ENCODE measurements at places on chromosomes 2 and 18. TPM values are rescaled to one million over a fixed set of nuclear protein-coding genes. Genes with fewer than 3 reads are reported as not detected.

The COL6A3 gene
- not detected for polyA plus RNA-seq

DNA sequence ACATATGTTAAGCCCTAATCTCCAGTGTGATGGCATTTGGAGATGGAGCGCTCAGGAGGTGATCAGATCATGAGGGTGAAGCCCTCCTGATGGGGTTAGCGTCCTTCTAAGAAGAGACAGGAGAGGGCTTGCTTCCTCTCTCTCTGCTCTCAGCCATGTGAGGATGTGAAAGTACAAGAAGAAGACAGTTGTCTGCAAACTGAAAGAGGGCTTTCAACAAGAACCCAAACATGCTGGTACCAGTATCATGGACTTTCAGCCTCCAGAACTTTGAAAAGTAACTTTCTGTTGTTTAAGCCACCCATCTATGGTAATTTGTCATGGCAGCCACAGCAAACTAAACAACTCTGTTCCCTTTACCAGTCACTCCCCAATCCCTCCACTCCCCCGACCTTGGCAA, 47.4 kb downstream of the CACNB4 start:
- H3K36me3 ChIP-seq, result no peaks in the 10 kb centered on the region
- H3K27ac ChIP-seq, result no peak overlapping the region
- no peak for DNase-seq
- no peak overlapping the region for H3K4me3 ChIP-seq
- H3K4me1 ChIP-seq, result no peaks in the 10 kb centered on the region

DNA sequence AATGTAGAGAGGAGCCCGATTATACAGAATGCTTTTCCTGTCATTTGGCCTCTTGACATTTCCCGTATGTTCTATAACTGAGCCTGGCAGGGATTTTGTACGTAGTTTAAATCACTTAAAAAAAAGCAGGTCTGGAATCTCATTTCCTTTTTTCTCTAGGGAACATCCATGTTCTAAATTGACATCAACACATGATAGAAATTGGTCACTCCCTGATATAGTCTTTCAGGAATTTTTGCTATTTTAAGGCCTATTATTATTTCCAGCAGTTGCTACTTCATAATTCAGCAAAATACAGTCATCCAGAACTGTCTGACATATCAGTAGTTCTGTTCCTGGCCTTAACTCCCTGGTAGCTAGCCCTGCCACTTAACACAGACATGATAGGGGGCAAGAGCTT, 565.7 kb upstream of the ZEB2 start:
- no peaks in the 10 kb centered on the region for H3K36me3 ChIP-seq
- H3K27me3 ChIP-seq, result no peaks in the 10 kb centered on the region
- no peak overlapping the region for H3K27ac ChIP-seq
- DNase-seq, result no peak

- H3K4me3 ChIP-seq, result no peak overlapping the region
- no peaks in the 10 kb centered on the region for H3K4me1 ChIP-seq
- no peak for DNase-seq
- H3K27me3 ChIP-seq, result no peaks in the 10 kb centered on the region
Measured at GRCh38 chr2:70686577-70687460, 81.2 kb downstream of the ADD2 start.

GRCh38 chr2:147473075-147473474, 371.8 kb upstream of the ACVR2A start:
- H3K36me3 ChIP-seq, result no peaks in the 10 kb centered on the region
- no peaks in the 10 kb centered on the region for H3K4me1 ChIP-seq
- no peak for DNase-seq
- H3K27me3 ChIP-seq, result no peaks in the 10 kb centered on the region
- no peak overlapping the region for H3K4me3 ChIP-seq

DNA sequence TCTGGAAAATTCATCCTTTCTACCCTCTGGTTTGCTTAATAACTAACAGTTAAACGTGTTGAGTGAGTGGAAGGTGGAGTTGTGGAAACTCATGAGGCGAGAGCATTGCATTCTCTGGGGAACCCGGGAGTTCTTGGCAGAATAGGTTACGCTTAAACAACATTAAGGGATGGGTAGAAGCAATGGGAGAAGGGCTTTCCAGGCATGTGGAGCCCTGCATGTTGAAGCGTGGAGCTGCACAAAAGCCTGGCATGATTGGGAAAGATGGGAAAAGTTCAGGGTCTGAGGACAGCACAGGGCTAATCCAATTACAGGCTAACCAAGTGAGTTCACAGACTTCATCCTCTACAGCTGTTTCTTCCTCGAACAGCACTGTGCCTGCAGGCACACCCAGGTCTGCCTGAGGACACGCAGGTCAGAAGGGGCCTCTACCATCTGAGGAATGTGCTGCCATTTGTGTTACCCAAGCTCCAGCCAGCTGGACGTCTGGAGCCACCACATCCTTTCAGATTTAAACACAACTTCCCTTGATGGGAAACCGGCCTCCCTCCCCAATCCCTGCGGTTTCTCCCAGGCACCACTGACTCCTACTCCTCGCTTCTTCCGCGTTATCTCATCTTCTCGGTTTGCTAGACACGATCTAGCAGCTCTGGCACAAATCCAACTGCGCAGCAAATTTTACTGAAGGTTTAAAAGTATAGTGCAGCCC, 164.2 kb downstream of the ANTXR1 start:
- no peak for DNase-seq
- peaks cover 10% of the 10 kb centered on the region for H3K4me1 ChIP-seq
- peaks cover 8% of the 10 kb centered on the region for H3K27me3 ChIP-seq
- H3K36me3 ChIP-seq, result no peaks in the 10 kb centered on the region
- no peak overlapping the region for H3K4me3 ChIP-seq
- H3K27ac ChIP-seq, result no peak overlapping the region
